ENCODE measurements at places on chromosomes 13 and 19.

DNA sequence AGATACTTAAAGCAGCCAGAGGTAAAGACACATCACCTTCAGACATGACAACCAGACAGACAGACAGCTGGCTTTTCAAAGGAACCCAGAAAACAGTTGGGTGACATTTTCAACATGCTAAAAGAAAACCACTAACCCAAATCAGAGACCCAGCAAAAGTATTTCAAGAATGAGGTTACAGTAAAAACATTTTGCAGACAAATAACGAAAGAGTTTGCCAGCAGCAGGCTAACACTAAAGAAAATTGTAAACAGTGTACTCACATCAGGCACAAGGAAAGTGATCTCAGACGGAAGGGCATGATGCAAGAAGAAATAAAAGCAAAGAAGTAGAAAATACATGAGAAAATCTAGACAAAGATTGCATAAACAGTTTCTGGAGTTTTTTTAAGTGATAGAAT is 46.4 kb downstream of the AP1M1 start:
- no peak for DNase-seq

DNA sequence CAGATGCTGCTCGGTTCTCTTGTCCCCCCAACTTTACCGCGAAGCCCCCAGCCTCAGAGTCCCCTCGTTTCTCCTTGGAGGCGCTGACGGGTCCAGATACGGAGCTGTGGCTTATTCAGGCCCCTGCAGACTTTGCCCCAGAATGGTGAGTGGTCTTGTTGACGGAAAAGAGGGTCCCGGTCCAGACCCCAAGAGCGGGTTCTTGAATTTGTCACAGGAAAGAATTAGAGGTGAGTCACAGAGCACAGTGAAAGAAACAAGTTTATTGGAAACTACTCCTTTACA is 589 bp downstream of the POLR1G start:
- no peak for DNase-seq

GRCh38 chr13:52845766-52846566 is 2.5 kb downstream of the PCDH8 start:
- no peak for DNase-seq

DNA sequence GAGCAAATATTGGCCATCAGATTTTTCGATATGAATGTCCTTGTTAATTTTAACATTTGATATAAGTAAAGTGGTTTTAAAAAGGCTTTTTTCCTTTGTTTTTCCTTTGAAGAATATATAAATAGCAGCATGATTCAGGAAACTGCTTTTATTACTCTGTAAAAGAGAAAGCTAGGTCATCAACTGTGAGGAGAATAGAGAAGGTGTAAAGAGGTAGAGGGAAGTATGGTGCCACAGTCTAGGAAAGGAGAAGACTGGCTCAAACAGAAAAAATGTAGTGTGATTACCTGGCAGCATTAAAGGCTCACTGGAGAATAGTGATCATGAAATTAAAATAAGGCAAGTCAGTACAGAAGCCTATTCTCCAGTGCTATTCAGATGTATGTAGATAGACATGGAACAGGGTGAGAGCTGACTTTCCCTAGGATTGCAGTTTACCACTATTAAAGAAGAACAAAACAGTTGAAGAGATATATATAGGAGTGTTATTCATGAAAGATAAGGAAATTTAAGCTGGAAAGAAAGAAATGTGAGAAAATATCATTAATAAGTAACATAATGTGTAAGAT is 1115.9 kb upstream of the PCDH9 start:
- DNase-seq: no peak

- DNase-seq: no peak
Observed at GRCh38 chr13:30193279-30194234, 113.8 kb downstream of the KATNAL1 start.

DNA sequence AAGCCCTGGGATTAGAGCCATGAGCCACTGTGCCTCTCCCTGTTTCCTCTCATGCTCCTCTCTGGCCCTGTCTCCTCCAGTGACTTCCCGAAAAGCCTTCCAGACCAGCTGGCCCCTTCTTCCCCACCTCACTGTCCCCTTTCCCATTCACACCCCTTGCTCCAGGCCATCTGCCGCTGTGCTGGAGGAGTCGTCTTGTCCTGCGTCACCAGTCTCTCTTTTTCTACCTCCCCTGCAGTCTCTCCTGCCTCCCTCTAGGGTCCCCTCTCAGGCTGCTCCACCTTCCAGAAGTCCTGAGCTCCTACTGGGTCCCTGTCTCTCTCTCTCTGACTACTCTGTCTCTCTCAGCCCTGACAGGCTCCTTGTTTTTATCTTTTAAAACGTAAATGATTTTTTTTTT is 5.3 kb upstream of the FFAR1 start:
- no peak for DNase-seq

DNA sequence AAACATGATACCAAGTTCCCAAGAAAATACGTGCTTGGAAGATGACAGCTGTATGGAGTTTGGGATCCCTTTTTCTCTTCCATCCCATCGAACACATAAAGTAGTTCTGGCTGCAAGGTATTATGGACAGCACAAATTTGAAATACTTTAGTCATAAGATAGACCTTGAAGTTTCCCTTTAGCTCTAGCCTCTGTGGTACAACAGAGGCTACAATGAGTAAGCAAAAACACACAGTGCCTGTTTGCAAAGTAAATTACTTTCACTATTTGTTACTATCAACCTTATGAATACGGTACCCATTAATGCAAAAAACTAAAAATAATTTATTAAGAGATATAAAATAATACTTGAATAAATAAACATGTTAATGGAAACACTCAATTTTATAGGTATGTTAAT is 21.0 kb upstream of the LRCH1 start:
- no peak for DNase-seq

- DNase-seq: no peak
Observed at GRCh38 chr13:99723878-99724277, 222.6 kb downstream of the TM9SF2 start.

DNA sequence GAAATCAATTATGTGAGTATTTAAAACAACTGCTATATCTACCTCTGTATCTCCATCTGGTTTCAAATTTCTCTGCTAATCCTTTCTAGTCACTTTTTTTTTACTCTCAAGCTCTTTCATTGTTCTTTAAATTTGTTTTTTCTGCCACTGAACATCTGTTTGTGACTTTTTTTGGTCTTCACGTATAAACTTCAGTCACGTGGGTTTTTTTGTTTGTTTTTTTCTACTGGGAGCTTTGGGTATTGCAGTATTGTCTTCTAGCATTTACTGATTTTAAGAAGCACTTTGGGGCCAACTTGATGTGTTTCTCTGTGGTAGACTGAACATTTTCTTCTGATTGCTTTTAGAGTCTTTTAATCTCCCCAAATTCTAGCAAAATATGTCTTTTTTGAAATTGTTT is 262.6 kb upstream of the RXFP2 start:
- DNase-seq: no peak

- DNase-seq: no peak
Observed at GRCh38 chr19:49468746-49469447, 5.1 kb upstream of the FLT3LG start.

DNA sequence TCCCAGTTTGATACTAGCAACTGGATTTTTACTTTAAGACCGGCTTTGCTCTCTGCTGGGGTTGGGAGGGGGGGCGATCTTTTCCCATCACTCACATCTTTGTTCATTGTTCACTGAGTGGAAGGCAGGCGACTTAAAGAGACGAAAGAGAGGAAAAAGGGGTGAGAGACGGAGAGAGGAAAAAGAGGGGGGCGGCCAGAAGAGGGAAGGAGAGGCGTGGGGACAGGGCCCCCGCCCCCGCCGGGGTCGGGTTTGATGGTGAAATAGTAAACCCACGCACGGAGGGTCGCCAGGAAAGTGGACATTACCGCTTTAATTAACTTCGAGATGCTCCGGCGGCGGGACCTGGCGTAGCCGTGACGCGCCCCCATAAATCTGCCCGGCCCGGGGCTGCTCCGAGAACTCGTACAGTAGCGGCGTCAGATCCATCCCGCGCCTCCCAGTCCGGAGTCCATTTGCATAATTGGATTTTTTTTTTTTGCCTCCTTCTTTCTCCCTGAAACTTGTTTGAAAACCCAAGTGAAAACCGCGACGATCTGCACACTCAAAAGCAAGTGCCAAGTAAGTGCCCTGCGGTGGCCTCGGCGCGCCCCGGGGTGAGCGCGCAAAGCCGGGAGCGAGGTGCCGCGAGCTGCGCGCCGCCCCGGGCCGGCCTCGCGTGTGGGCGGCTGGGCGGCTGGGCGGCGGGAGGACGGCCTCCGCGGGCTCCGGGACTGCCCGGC is 143.9 kb upstream of the ZNF536 start:
- no peak for DNase-seq

DNA sequence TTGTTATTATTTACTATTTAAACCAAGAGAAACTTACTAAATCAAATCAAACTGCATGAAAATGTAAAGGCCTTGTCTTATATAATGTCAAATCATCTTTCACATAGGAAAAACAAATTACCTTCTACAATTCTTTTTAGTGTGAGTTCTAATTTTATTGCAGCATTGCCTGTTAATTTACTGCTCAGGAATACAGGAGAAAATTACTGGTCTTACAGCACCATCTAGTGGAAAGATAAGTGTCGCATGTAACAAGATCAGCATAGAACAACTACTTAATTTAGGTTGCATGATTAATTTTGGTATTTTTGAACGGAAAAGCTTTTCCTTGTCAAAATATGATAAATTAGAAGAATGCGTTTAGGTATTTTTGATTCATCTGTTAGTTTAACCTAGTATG is 502.7 kb downstream of the UQCRFS1 start:
- peak; percentile 26 for DNase-seq

DNA sequence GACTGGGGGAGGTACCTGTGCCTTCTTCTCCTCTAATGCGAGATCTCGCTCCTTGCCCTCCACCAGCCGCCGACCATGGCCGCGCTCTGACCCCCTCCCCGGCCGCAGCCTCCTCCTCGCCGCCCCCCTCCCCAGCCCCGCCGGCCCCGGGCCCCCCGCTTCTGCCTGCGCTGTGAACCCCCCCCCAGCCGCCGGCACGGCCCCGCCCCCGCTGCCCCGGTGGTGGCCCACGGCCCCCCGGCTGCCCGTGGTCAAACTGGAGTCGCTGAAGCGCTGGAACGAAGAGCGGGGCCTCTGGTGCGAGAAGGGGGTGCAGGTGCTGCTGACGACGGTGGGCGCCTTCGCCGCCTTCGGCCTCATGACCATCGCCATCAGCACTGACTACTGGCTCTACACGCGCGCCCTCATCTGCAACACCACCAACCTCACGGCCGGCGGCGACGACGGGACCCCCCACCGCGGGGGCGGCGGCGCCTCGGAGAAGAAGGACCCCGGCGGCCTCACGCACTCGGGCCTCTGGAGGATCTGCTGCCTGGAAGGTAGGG is at the start of gene CACNG8:
CACNG8 (plus strand) TSS at position 51 of the 545 bp plus-strand sequence.
- DNase-seq: no peak

DNA sequence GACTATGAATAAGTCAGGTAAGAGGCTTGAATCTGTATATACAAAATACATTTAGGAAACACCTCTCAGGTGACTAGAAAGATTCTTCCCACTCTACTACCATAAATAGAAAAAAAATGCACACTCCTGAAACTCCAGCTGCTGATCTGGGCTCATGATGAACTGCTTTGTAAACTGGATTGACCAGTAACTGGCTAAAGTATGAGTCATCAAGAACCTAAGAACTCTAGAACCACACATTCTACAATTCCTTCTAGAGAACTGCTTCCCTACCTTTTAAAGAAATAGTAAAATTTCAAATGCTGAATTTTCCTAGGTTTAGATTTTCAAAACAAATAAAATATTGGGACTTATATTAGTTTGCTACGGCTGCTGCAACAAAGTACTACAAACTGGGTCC is 55.2 kb downstream of the ELF1 start:
- DNase-seq: no peak

DNA sequence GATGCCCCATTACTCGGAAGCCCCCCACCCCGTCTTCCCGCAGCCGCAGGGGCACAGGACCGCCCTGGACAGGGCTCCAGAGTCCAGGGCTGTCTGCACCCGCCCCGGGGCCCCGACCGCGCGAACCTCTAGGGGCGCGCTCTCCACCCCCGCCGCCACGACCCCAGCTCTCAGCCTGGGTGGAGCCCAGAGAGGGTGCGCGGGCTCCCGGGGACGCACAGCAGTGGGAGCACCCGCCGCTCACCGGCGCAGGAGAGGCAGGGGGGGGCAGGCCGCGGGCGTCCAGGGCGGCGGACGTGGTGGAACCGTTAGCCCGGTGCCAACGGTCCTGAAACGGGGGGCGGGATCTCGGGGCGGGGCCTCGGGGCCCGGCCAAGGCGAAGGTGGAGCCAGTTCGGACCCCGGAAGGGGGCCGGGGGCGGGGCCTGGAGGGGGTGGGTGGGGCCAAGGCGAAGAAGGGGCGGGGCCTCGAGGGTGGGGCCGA is at the start of gene ATP8B3:
ATP8B3 (minus strand) TSS at position 335 of the 484 bp plus-strand sequence. CDS start 540 bp downstream, outside the sequence.
- DNase-seq: no peak

DNA sequence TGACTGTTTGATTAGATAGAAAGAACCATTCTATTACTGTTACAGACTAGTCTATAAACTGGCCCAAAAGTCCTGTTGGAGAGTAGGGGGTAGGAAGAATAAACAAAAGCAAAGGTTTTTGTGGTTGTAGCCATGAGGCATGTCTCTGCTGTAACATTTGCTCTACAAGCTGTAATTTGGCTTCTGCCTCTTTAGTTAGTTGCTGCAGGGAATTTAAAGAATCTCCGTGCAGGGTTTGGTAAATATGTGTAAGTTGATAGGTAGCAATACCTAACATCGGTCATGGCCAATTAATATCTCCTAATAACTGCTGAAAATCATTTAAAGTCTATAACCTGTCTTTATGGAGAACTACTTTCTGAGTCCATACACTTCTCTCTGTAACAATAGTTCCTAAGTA is 13.0 kb downstream of the FPR3 start:
- DNase-seq: no peak

DNA sequence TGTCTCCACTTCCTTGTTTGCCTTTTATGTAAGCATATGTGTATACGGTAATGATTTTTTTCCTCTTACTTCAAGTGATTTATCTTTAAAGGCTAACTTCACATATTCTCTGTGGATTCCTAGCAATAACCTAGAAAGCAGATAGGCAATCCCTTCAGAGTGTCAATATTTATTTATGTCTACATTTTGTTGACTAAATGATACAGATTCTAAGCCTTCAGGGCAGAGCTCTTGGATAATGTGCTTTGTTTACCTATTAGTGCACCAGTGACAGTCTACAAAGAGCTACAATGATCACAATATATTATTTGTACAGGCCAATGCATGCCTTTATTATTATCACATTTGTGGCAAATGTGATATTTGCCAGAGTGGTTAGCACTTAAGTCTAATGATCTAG is 406.2 kb downstream of the EFNB2 start:
- DNase-seq: no peak

GRCh38 chr13:90447734-90448101 is 899.8 kb upstream of the MIR17HG start:
- peak; percentile 21 for DNase-seq

DNA sequence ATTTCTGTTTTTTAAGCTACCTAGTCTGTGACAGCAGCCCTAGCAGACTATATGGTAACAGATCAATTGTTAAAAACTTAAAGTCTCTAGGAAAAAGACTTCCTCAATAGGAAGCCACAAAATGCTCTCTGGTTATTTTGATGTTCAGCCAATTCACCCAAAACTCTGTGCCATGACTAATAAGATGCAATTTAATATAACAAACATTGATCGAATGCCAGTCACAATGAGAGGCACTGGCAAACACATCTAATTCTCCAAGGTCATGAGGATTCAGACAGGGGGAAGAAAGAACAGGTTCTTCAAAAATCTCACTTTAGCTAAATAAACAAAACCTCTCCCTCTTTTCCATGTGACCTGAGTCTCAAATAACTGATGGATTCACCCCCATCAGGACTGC is 107.5 kb downstream of the SUCLA2 start:
- DNase-seq: no peak

Data from fibroblast of skin of left biceps (primary cell).